ENCODE measurements at places on chromosomes 5 and 9.

GRCh38 chr9:114612272-114612923, 1.3 kb downstream of the TMEM268 start:
- DNase-seq = no peak

GRCh38 chr5:7529880-7530279, 133.9 kb downstream of the ADCY2 start:
- no peak for DNase-seq

GRCh38 chr5:41406424-41406823, 104.0 kb downstream of the PLCXD3 start:
- DNase-seq = no peak

GRCh38 chr5:93599399-93600120, 16.5 kb downstream of the NR2F1 start:
- no peak for DNase-seq

GRCh38 chr9:108836781-108837180, 19.0 kb downstream of the ACTL7B start:
- DNase-seq = no peak

DNA sequence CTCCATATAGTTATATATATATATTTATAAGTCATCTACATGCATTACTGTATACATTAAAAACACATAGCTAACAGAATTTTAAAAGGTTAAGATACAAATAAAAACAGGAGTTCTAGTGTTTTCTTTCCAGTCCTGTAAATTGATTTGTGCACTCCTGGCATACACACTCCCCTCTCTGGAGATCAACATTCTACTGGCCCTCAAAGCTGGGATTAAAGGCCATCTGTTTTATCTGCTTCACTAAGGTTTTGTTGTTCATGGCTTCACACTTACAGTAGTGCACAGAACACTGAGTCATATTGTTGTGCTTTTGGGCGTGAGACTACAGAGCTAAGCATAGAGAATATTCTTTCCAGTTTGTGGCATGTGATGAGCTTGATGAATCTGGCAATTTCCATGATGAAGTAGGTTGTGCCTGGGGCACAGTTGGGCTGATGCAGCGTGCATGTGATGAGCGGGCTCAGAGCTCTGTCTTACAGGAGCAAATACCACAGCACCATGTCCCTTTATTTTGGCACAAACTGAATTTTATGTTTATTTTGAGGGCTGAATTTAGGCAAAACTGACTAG, 98.2 kb downstream of the TAF11L14 start:
- DNase-seq = no peak

DNA sequence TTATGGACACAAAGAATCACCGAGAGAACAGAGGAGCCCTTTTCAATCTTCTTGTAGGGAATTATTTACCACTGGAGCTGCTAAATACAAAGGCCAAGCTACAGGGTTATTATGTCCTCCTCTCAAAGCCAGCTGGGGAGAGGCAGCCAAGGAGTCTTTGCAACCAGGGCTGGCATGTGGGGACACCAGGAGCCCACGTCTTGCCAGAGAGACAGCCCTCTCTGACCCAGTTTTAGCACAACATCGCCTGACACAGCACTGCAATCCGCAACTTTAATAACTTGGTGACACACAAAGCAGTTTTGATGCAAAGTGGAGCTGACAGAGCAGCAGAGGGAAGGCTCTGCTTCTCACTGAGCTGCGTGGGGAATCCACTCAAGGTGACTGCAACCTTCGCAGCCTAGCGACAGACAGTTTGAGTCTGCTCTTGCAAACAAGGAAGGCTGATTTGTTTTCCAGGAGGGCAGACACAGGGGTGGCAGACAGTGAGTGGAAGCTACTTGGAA, 33.6 kb downstream of the TLR4 start:
- DNase-seq = no peak

DNA sequence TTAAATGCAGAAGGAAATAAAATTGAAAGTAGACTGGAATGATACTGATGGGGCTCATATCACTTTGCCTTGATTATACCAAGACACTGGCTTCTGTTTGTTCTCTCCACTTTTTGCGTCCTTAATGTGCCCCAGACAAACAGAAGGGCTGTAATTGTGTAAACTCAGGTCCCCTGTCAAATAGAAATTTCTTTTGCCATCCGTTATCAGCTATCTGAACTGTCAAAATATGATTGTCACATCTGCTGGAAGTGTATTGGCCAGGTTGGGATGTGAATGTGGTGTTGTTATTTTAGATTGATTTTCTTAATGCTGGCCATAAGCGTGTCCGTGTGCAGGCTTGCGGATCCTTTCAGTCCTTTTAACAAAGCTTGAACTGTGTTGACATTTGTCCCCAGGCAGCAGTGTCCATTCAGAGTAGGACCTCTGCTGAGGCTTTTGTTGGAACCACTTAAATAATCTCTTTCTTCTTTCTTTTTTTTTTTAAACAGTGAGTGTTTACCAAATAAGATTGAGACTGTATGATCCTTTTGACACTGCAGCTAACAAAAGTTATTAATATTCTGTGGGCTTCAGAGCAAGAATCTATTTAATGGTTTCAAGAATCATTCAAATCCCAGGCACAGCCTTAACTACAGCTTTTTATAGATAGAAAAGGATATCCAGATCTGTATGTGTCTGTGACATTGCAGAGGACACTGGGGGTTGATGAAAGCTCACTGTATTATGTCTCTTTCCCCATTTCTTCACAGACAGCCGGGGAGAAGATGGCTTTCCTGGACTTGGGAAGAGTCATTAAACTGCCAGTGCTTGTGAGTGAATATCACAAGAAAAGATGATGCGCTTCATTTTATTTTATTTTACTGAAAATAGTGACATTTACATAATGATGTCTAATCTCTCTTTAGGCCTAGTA, 171.7 kb downstream of the ZNF608 start:
- no peak for DNase-seq

DNA sequence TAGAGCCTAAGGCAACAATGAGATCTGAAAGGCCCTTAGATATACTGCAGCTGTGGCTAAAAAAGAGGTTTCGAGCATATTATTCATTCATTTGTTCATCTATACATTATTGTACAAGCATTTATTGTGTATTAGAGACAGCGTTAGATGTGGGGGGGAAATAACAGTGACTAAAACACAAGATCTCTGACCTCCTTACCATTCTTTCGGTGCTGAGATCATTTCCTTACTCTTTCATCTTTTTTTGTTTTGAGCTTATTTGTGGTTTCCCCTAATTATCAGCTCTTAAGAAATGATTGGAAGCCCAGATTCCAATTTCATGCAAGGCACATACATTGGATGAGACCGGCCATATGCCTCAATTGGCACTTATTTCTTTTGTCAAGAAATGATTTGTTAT, 113.2 kb downstream of the SEC61B start:
- no peak for DNase-seq

GRCh38 chr5:85671223-85671970, 946.3 kb upstream of the COX7C start:
- DNase-seq = no peak

GRCh38 chr5:89065919-89066318, 182.9 kb upstream of the MEF2C start:
- no peak for DNase-seq

GRCh38 chr5:135208903-135209721, 175.1 kb upstream of the PITX1 start:
- DNase-seq = no peak
